Non-pigmented ciliary epithelial cell (primary cell): ENCODE measurements at places on chromosomes 16 and 17.

DNA sequence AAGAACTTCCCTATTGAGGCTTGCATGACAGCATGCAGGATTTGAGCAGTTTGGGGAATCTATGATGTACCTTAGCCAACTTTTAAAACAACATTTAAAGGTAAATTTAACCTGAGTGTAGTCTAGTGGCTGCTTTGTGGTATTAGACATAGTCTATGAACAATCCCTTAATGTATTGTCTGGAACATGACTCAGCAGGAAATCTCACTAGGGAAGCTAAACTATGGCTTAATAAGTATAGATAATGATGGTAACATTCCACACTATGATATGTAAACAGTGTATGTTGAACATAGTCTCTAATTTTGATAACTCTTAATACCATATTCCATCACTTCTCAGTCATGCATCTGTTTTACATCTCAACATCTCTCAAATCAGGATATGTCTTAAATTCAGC lies 52.1 kb upstream of the SLC12A3 start:
- DNase-seq, result no peak

DNA sequence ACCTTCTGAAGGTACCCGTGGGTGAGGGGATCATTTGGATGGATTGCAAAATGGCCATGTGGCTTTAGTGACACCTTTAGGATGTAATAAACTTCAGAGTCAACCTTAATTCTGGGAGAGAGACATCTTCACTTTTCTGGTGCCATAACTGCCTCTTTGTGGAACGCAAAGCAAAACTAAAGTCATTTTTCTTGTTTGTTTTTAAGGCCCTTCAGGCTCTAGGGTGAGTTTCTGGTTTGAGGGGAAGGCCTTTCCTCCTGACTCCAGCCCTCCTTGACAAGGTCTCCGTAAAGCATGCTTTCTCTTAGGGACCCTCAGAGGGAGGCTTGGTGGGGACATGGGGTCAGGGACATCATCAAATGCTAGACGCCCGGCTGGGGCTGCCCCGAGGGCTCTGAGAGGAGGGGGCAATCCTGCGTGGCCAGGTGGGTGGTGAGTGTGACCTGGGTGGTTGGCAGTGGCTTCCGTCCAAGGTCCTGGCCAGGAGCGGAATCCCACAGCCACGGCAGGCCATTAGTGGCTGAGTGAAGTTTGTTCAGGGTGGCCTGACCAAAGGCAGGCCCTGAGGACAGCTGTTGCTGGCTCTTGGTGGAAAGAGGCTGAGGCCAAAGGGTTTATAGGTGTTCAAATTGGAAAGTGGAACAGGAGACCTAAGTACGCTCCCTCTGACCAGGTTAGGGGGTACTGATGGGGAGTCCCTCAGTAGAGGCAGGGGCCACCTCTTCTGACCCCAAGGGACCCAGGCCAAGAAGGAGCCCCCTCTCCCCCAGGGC lies 112.2 kb downstream of the METRNL start:
- DNase-seq, result no peak

DNA sequence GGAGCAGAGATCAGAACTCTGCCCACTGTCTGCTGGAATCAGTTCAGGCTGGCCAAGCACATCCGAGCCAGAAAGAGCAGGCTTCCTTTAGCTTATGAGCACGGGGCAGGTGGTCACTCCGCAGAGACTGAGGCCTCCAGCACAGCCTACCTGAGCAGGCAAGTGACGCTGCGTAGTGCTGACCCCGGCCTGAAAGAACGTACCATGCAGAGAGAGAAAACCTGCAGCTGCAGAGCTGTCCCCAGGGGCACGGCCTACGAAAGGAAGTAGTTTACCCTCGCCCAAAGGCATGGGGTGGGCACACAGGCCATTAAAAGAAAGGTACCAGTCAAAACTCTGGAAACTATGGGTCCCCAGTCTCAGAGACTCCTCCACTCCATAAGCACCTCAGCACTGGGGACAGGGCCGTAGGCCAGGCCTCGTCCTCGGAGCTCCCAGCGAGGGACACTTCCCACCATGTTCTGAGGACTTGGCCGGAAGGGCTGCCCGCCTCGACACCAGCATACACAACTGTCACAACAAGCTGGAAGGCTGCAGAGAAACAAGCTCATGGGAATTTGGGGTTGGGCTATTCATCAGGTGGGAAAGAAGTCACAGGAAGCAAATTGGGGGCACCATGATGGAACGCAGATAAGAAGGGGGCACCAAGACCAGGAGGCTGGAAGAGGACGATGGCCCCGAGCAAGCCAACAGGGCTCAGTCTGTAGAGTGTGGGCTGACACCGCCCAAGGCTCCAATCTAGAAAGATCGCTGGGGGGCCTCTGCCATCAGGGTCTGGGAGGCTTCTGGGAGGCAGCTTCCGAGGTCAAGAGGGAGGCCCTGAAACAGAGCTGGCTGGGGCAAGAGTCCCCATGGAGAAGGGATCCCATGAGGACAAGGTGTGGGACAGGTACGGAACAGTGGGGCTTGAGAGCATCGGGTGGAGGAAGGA lies 21.2 kb downstream of the MEAK7 start:
- DNase-seq, result no peak

- no peak for DNase-seq
Measured at GRCh38 chr16:9374061-9374460, 282.6 kb downstream of the HAPSTR1 start.
